ENCODE measurements at places on chromosomes 12 and 14. TPM values are rescaled to one million over a fixed set of nuclear protein-coding genes. Genes with fewer than 3 reads are reported as not detected.

TAC3 gene
- total RNA-seq = not detected

GRCh38 chr12:49946086-49946485 lies 4.5 kb upstream of the AQP2 start:
- no peak for DNase-seq

DNA sequence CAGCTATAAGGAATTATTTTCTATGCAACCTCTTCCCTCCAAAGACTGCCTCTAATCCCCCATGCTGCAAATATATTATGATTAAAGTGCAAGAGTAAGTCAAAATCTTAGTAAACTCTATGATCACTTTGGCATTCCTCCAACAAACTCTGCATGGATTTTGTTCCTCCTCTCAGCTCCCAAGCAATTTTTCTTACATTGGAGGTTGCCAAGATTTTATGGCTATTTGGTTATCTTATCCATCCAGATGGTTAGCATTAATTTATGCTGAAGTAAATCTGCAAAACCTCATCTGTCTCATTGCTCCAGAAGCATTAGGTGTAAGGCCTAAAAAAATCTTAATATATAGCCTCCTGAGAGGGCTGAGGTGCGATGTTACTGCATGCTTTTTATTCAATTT lies 228.1 kb downstream of the CHST11 start:
- DNase-seq = no peak

DNA sequence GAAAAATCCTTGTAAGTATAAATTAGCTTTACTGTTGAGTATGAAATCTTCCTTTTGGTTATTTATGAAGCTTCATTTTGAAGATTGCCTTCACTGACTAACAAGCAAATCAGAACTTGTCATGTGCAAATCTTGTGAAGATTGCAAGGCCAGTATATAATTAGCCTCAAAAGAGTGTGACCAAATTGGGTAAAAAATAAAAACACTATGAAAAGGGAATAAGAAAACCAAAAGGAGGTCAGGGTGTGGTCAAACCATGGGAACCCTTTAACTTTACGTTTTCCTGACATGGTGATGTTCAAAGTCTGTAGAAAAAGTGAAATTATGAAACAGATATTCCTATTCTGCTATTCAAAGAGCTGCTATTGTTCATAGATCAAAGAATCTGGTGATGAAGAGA lies 230.3 kb downstream of the BCAT1 start:
- DNase-seq = no peak

- peak; percentile 73 for DNase-seq
Measured at GRCh38 chr14:103518422-103519042, 4.1 kb downstream of the CKB start.
